Foreskin fibroblast (primary cell): ENCODE measurements at places on chromosomes 4 and X.

GRCh38 chr4:118797558-118798142, 38.3 kb downstream of the SEC24D start:
- peak; percentile 43 for DNase-seq

- DNase-seq, result no peak
Measured at GRCh38 chr4:30182786-30183185, 537.4 kb upstream of the PCDH7 start.

DNA sequence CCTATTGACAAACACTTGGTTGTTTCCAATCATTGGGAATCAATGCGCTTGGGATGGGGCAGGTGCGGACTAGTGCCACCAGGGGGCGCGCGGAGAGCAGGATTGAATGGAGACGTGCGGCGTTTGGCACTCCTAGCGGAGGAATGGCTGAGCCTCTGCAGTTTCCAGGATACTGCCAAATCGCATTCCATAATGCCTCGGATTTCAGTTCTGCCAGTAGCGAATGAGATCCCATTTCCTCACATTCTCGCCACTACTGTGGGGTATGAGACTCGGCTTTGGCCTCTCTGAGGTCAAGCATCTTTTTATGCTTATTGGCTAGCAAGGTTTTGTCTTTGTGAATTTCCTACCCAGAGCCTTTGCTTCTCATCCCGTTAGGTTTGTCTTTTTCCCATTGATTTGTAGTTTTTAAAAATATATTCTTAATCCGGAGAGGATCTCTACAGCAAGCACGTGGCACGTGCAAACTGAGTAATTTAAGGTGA, 28.7 kb downstream of the CLDN34 start:
- DNase-seq, result peak; percentile 56

DNA sequence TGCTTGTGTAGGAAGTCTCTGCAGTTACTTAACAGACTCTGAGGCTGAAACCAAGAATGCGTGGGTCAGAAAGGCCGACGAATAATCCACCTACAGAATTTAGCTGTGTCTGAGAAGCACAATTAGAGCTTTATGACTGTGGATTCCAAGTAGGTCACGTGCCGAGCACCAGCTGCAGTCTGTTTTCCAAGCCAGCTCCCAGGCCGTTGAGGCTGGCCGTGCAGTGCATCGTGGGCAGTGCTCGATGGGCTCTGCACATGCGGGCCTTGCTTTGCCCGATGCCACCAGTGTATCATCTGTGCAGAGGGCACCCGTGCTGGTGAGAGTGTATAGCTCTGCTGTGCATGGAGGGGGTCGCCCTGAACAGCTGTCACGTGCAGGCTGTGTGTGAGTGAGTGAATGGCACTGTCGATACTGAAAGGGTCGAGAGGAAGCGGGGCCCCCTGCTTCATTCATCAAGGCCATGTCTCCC, 67.5 kb upstream of the CLDN34 start:
- DNase-seq, result peak; percentile 65

- DNase-seq, result no peak
Measured at GRCh38 chrX:106718709-106719108, 7.8 kb upstream of the RNF128 start.

DNA sequence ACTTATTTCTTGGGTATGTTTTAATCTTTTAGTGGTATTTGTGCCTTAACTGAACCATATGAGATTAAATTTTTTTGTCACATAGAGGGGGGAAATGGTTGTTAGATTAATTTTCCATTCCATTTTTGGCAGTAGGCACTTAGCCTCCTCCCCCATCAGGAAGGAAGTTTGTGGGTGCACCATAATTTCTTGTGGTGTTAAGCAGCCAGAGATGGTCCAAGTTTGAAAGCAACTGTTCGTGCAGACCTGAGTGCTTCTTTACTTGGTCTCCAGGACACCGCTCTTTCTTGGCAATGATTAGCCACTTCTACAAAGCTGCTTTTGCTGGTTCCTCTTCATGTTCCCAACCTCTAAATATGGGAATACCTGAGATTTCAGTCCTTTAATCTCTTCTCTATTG, 92.7 kb upstream of the RPL34 start:
- no peak for DNase-seq

- no peak for DNase-seq
Measured at GRCh38 chr4:104416725-104417356, 77.9 kb downstream of the CXXC4 start.

- peak; percentile 69 for DNase-seq
Measured at GRCh38 chr4:38989487-38989886, 42.7 kb downstream of the TMEM156 start.

- DNase-seq, result no peak
Measured at GRCh38 chr4:152160225-152160800, 375.6 kb downstream of the FBXW7 start.

- no peak for DNase-seq
Measured at GRCh38 chrX:69253821-69254220, 88.6 kb upstream of the PJA1 start.

DNA sequence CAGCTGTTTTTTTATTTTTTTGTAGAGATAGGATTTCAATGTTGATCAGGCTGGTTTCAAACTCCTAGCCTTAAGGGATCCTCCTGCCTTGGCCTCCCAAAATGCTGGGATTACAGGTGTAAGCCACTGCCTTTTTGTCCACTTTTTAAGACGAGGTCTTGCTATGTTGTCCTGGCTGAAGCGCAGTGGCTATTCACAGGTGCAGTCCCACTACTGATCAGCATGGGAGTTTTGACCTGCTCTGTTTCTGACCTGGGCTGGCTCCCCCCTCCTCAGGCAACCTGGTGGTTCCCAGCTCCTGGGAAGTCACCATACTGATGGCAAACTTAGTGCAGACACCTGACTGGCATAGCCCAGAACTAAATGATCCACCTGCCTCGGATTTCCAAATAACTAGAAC, 2.3 kb upstream of the NSD2 start:
- no peak for DNase-seq

GRCh38 chr4:78545275-78546246, 6.0 kb upstream of the ANXA3 start:
- DNase-seq, result no peak

DNA sequence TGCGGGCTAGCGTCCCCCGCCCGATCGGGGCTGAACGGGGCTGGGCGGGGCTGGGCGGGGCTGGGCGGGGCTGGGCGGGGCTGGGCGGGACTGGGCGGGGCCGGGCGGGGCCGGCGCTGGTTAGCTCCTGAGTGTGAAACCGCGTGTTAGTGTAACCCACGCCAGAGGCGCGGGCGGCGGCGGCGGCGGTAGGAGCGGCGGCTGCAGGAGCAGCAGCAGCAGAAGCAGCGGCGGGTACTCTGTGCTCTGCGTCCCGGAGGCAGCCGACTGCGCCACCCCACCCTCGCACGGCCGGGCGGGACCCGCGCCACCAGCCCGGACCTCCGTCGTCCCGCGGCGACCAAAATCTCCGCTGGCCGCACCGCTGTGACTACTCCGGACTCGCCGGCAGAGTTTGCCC, 128.1 kb downstream of the LAS1L start:
- DNase-seq, result peak; percentile 5

DNA sequence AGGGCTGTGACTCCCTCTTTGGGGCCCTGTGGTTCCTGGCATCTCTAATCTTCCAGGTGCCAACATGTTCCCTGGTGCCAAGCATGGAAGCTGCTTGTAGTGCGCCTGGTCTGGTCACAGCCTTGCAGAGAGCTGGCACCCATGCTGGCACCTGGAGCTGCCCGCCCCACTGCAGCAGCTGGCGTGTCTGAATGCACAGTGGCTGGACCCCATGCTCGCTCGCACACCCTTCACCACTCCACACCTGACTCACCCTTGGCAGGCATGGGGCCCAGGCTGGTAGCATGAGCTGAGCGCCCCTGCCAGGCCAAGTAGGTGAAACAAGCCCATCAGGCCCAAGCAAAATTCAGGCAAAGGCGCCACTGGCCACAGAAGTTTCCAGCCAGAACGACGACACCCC, 119.1 kb downstream of the DNAAF6 start:
- no peak for DNase-seq

GRCh38 chrX:112841114-112841819, 636 bp upstream of the AMOT start:
- peak; percentile 75 for DNase-seq

- DNase-seq, result peak; percentile 0
Measured at GRCh38 chrX:70720721-70721120, 187.8 kb downstream of the TEX11 start.

DNA sequence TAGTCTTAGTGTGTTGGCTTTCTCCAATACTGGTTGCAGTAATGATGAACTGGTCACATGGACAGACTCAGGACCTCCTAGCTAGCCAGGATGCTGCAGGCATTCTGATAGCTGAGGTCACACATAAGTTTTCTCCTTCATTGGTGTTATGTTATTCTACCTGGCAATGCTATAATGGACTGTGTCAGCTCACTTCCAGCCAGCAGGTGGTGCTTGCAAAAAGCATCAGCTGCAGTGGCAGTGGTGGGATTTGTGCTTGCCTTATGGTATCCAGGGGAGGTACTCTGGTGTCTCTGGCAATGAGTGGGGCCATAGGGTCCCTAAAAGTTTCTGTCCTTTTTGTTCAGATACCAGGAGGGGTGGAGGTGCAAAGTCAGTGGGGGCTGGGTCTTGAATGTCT, 33.6 kb downstream of the ZNF330 start:
- DNase-seq, result no peak

DNA sequence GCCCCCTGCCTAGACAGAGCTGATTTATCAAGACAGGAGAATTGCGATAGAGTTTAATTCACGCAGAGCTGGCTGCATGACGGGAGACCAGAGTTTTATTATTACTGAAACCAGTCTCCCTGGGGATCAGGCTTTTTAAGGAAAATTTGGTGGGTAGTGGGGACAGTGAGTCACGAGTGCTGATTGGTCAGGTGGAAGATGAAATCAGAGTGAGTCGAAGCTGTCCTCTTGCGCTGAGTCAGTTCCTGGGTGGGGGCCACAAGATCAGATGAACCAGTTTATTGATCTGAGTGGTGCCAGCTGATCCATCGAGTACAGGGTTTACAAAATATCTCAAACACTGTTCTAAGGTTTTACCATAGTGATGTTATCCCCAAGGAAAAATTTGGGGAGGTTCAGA, 36.6 kb downstream of the MYOZ2 start:
- peak; percentile 6 for DNase-seq

DNA sequence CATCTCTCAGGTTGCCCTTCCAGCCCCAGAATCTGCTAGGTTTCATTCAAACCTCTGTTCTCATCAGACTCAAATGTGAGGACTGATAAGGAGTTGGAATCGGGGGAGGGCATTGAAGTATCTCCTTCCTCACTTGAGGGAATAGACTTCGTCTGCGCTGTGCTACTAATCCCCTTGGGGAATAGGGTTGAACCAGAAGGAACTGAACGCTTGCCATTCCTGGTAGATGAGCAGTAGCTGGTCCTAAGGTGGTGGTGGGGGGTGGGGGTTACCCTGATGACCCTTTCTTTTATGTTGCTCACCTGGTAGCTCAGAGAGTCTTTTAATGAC, 692 bp upstream of the SLC9A7 start:
- DNase-seq, result no peak

- DNase-seq, result no peak
Measured at GRCh38 chrX:48736303-48736702, 25.2 kb upstream of the GLOD5 start.

- no peak for DNase-seq
Measured at GRCh38 chrX:68827256-68827655, 1.6 kb upstream of the EFNB1 start.

DNA sequence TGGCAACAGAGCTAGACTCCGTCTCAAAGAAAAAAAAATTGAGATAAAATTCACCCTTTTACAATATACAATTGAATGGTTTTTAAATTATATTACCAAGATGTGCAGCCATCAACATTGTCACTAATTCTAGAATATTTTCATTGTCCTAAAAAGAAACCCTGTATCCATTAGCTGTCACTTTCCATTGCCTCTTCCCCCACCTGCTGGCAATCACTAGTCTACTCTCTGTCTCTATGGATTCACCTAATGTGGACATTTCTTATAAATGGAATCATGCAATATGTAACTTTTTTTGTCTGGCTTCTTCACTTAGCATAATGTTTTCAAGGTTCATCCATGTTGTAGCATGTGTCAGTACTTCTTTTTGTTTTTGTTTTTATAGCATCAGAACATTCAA, 20.8 kb downstream of the ABHD18 start:
- DNase-seq, result no peak

- DNase-seq, result no peak
Measured at GRCh38 chrX:54817220-54817820, 9.8 kb downstream of the MAGED2 start.

DNA sequence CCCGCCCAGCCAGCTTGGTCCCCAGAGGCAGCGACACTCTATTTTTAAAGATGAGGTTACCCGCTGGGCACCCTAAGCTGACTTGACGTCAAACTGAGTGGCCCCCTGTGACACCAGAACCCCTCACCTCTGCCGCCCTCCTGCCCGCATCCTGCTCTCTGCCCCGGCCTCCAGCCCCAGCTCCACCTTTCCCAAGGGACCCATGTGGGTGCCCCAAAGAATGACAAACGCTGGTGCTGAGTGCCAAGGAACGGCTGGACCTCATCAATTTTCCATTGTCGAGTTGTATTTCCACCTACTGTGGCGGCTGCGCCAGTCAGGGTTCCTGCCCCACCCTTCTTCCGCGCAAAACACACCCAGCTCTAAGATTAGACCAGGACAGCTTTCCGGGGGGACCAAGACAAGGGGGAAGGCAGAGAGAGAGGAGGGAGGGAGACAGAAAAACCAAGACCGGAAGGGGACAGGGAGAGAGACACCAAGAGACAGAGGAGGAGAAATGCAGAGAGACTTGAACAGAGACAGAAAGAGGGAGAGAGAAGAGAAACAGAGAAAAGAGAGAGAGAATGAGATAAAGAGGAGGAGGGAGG, 2.0 kb downstream of the PRKX start:
- no peak for DNase-seq

- no peak for DNase-seq
Measured at GRCh38 chr4:96504386-96504785, 664.5 kb downstream of the PDHA2 start.

- DNase-seq, result no peak
Measured at GRCh38 chr4:2714918-2715317, 41.2 kb downstream of the TNIP2 start.

DNA sequence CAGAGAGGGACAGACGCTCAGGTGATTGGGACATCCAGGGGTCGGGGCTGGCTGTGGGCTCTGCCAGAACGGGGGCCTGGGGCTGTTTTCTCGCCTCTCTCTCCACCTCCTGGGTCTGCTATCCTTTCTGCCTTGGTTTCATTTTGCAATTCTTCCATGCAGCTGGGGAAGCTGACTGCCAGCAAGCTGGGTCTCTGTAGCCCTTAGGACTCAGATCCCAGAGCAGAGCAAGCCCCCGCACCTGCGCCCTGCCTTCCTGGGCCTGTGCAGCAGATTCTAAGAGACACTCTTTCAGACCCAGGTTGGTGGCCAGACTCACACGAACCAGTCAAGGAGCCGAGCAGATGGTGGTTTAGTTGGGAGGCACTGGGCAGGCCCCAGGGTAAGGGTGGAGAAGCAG, 59.1 kb upstream of the GRPEL1 start:
- DNase-seq, result no peak

DNA sequence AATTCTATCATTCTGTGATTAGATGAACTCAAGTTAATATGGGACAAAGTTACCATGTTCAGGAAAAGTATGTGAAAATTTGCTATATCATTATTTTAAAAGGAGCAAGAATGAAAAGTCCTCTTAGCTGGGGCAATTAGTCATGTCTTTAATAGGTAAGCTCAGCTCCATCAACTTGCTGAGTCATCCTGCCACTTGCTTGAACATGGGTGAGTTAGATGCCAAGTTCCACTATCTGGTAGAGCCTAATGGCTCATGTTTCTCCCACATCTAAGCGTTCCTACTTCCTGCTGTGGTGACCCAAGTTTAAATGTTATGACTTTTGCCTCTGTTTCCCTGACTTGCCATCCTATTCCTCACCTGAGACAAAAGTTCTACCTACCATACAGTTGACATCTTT, 276.8 kb downstream of the ZNF674 start:
- DNase-seq, result peak; percentile 30
